Suprapubic skin (tissue), 4 donors: ENCODE measurements at places on chromosomes 3 and 15. TPM values are rescaled to one million over a fixed set of nuclear protein-coding genes. Genes with fewer than 3 reads are reported as not detected.

CCR5 gene
- total RNA-seq = 0.34 TPM

NR1I2 gene
- not detected for total RNA-seq

VIPR1 gene
- total RNA-seq = 148 TPM

- H3K27me3 ChIP-seq = no peaks in the 10 kb centered on the region
- H3K27ac ChIP-seq = no peak overlapping the region
- H3K36me3 ChIP-seq = no peaks in the 10 kb centered on the region
- DNase-seq = no peak
- no peak overlapping the region for H3K4me3 ChIP-seq
Observed at GRCh38 chr3:191531434-191531972, 70.5 kb downstream of the PYDC2 start.

DNA sequence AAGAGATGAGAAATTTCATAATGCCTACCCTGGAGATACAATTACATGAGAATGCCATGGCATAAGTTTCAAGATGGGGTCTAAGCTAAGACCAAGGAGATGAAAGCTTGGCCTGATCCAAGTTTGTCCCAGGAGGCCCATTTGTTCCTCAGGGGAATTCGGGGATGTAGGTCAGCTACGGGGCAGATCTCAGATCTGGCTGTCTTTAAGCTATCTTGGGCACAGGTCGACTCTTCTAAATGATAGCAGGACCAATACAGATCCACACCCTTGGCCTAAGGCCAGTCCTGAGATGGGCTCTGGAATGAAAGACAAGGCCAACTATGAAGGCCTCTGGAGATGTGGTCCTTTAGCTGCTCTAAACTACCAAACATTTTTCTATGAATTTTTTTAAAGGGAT lies 16.6 kb downstream of the ABI3BP start:
- no peak for DNase-seq
- H3K27ac ChIP-seq = no peak overlapping the region
- H3K36me3 ChIP-seq = no peaks in the 10 kb centered on the region
- no peak overlapping the region for H3K4me3 ChIP-seq
- H3K27me3 ChIP-seq = no peaks in the 10 kb centered on the region

GRCh38 chr3:58620421-58620820 lies 43.2 kb upstream of the FAM107A start:
- no peak for DNase-seq
- H3K27ac ChIP-seq = no peak overlapping the region
- no peak overlapping the region for H3K4me3 ChIP-seq
- no peaks in the 10 kb centered on the region for H3K27me3 ChIP-seq

- no peak overlapping the region for H3K27ac ChIP-seq
- H3K4me3 ChIP-seq = no peak overlapping the region
- H3K36me3 ChIP-seq = no peaks in the 10 kb centered on the region
- H3K27me3 ChIP-seq = no peaks in the 10 kb centered on the region
- no peaks in the 10 kb centered on the region for H3K4me1 ChIP-seq
- no peak for DNase-seq
Observed at GRCh38 chr3:98556164-98557130, 24.7 kb downstream of the GPR15 start.

GRCh38 chr3:126873416-126873815 lies 109.5 kb upstream of the PLXNA1 start:
- DNase-seq = no peak
- no peak overlapping the region for H3K4me3 ChIP-seq
- no peaks in the 10 kb centered on the region for H3K4me1 ChIP-seq
- no peaks in the 10 kb centered on the region for H3K27me3 ChIP-seq
- H3K27ac ChIP-seq = no peak overlapping the region

DNA sequence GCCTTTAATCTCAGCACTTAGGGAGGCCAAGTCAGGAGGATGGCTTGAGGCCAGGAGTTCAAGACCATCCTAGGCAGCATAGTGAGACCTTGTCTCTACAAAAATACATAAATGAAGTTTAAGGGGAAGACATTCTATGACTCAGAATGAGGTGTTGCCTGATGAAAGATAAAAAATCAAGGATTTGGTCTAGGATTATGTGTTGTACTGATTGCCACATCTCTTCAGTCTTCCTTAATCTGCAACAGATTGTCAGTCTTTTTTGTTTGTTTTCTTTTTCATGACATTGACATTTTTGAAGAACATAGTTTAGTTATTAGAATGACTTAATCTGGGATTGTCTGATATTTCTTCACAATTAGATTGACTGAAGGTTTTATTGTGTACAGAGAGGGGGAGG lies 26.3 kb upstream of the DPPA4 start:
- no peaks in the 10 kb centered on the region for H3K27me3 ChIP-seq
- DNase-seq = no peak
- no peaks in the 10 kb centered on the region for H3K36me3 ChIP-seq
- H3K27ac ChIP-seq = no peak overlapping the region
- no peaks in the 10 kb centered on the region for H3K4me1 ChIP-seq
- H3K4me3 ChIP-seq = no peak overlapping the region

DNA sequence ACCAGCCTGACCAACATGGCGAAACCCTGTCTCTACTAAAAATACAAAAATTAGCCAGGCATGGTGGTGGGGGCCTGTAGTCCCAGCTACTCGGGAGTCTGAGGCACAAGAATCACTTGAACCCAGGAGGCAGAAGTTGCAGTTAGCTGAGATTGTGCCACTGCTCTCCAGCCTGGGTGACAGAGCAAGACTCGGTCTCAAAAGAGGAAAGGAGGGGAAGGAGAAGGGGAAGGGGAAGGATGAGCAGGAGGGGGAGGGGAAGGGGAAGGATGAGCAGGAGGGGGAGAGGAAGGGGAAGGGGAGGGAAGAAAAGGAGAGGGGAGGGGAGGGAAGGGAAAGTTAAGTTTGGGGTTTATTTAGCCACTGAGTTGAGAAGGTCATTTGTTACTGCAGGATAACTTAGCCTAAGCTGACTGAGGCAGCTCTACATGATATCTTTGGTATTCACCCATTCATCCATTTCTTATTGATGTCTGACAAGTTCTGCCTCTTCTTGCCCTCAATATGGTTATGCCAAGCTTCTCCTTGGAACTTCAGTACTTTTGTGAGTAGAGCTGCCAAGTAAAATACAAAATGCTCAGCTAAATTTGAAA lies 15.9 kb upstream of the ABHD2 start:
- DNase-seq = no peak
- no peaks in the 10 kb centered on the region for H3K4me1 ChIP-seq
- H3K27ac ChIP-seq = no peak overlapping the region
- no peak overlapping the region for H3K4me3 ChIP-seq
- no peaks in the 10 kb centered on the region for H3K27me3 ChIP-seq
